ENCODE measurements at places on chromosomes 12 and 14. TPM values are rescaled to one million over a fixed set of nuclear protein-coding genes. Genes with fewer than 3 reads are reported as not detected.

GRCh38 chr12:119687406-119687805, 19.5 kb downstream of the PRKAB1 start:
- no peak for DNase-seq

- peak; percentile 44 for DNase-seq
Measured at GRCh38 chr12:30862486-30862885, 64.1 kb upstream of the TSPAN11 start.

The SPTB gene
- not detected for total RNA-seq

The P3H3 gene
- total RNA-seq, result 47.6 TPM

The HOXC12 gene
- total RNA-seq, result 0.38 TPM
